ENCODE measurements at places on chromosomes 1 and 21.

DNA sequence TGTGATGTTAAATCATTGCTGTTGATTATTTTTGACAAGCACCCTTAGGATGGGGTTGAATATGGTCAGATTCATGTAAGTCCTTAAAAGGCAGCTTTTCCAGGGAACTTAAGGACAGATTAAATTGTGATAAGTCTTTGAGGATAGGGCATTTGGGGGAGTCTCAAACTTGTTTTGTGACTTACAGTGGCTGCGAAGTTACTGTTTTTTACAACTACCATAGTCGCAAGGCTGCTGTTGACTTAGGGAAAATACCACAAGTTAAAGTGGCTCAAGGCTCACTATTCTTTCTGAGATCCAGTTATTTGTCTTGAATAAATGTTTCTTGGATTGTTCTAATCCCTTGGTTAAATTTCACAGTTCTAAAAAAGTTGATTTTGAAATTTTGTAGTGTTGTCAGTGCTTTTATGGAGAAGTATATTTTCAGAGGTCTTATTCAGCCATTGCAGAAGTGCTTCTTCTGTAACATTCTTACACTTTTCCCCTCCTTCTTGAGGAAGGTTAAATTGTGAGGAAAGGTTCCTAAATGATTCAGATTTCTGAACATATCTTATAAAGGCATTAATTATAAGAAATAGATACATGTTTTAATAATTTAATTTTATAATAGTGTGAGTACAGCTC lies 47.0 kb upstream of the MPC2 start:
- H3K27me3 ChIP-seq, result no peaks in the 10 kb centered on the region
- no peak overlapping the region for H3K27ac ChIP-seq
- peaks cover 67% of the 10 kb centered on the region for H3K36me3 ChIP-seq
- no peak overlapping the region for H3K4me3 ChIP-seq

- no peaks in the 10 kb centered on the region for H3K27me3 ChIP-seq
- no peak for DNase-seq
- H3K4me3 ChIP-seq, result no peak overlapping the region
Observed at GRCh38 chr1:88976235-88976634, 16.2 kb downstream of the KYAT3 start.

- H3K27ac ChIP-seq, result no peak overlapping the region
- H3K36me3 ChIP-seq, result no peaks in the 10 kb centered on the region
- peaks cover 14% of the 10 kb centered on the region for H3K4me1 ChIP-seq
- H3K4me3 ChIP-seq, result no peak overlapping the region
- H3K27me3 ChIP-seq, result peaks cover 9% of the 10 kb centered on the region
Observed at GRCh38 chr1:51316113-51316845, 14.1 kb downstream of the TTC39A start.

DNA sequence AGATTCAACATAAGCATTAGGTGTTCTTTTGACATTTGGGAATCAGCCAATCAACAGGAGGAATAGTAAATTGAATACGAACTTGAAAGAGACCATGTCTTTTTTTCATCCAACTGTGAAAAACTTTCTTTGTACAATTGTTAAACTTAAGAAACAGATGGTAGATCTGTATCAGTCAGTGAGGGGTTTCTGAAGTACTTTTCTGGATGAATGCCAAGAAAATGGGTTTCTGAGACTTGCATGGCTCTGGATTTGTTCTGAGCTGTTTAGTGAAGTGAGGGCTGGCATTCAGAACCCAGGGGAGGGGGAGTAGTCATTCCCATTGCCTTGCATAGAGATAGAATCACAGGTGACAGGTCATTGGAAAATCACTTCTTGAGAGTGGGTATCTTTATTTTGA lies 37.4 kb downstream of the PTPRC start:
- no peak overlapping the region for H3K27ac ChIP-seq
- peaks cover 28% of the 10 kb centered on the region for H3K4me1 ChIP-seq
- no peaks in the 10 kb centered on the region for H3K27me3 ChIP-seq
- no peak overlapping the region for H3K4me3 ChIP-seq
- no peak for DNase-seq

DNA sequence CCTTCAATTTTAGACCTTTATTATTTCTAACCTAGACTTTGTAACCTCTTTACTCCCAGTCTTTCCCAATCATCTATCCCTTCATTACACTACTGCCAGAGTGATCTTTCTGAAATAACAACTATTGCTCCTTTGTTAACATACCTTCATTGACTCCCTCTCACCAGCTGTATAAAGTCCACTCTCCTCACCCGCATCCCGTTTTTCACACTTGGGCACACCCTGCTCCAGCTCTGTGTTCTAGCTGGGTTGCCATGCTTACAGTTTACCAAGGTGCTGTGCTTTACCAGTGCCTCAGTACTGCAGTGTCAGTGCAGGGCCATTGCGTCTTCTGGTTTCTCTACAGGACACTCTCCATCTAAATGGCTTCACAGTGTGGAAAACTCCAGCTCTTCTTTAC lies 148.2 kb downstream of the NFIA start:
- H3K4me1 ChIP-seq, result peaks cover 5% of the 10 kb centered on the region
- no peaks in the 10 kb centered on the region for H3K36me3 ChIP-seq
- H3K27ac ChIP-seq, result no peak overlapping the region
- DNase-seq, result no peak

GRCh38 chr1:214838351-214838750 lies 235.4 kb downstream of the CENPF start:
- peaks cover 23% of the 10 kb centered on the region for H3K4me1 ChIP-seq
- no peak overlapping the region for H3K27ac ChIP-seq
- no peak for DNase-seq
- H3K36me3 ChIP-seq, result no peaks in the 10 kb centered on the region
- peaks cover 3% of the 10 kb centered on the region for H3K27me3 ChIP-seq

DNA sequence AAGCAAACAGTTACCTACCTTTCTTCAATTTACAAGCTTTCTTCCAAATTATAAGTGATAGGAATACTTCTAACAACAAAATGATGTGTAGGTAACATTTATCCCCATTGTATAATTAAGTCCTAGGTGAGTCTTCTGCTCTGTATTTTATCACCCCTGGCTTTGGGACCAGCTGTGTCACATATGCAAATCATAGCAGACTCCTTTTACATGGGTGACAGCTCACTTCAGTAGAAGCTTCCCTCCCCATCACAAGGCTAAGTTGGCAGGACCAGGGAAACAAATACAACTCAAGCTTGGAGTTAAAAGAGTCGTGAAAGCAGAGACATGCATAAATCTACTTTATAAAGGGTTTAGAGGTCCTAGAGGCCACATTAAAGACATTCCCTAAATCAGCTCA lies 121.1 kb upstream of the RUNX1 start:
- no peak overlapping the region for H3K4me3 ChIP-seq
- H3K4me1 ChIP-seq, result peaks cover 17% of the 10 kb centered on the region
- no peaks in the 10 kb centered on the region for H3K36me3 ChIP-seq
- no peak for DNase-seq
- peaks cover 28% of the 10 kb centered on the region for H3K27me3 ChIP-seq
- H3K27ac ChIP-seq, result no peak overlapping the region

DNA sequence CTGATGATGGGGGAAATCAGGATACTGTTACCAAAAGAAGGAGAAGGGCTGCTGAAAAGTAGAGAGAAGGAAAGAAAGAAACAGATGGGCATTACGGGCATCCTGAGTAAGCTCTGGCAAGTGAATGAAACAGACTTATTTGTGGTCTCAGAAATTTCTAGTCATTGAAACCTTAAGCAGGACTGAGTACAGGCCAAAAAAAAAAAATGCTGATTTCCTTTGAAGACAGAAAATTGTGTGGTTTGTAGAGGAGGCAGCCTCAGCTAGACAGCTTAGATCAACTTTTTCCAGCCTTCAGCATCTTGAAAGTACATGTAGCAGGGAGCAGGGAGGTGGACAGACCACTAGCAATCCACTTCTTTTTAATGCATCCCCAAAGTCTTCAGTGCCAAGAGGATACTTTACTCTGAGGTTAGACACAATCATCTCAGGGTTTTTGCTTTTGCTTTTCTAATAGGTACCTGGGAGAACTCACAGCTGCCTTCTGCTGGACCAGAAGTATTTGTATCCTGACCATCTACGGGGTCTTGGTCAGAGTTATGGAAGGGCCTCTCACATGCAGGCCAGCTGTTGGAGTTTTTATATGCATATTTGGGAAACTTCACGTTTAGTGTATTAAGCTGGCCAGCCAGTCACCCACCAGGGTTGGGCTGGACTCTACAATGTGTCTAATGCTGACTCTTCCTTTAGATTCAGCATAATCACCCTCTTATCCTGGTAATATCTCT lies 10.6 kb upstream of the CAPZB start:
- DNase-seq, result no peak
- no peak overlapping the region for H3K4me3 ChIP-seq
- peaks cover 19% of the 10 kb centered on the region for H3K27me3 ChIP-seq
- no peaks in the 10 kb centered on the region for H3K36me3 ChIP-seq
- H3K27ac ChIP-seq, result no peak overlapping the region

DNA sequence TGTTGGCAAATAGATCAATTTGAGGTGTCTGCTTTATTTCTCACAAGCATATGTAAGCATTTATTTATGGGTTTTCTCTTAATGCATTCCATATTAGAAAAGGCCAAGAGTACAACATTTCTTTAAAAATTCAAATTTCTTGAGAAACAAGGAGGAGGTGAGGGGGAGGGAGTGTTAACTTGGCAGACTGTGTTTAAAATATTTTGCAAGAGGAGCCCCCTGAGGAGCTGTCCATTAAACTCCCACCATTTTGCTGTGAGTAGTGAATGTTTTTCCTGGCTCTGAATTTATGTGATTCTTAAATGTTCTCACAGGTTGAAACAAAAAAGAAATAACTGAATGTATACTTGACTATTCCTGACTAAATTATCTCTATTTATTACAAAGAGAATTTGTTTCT lies 363.8 kb downstream of the PTPRC start:
- peak overlapping the region; percentile 73 for H3K27ac ChIP-seq
- no peak for DNase-seq
- H3K27me3 ChIP-seq, result no peaks in the 10 kb centered on the region
- peaks cover 12% of the 10 kb centered on the region for H3K4me1 ChIP-seq
- no peak overlapping the region for H3K4me3 ChIP-seq

DNA sequence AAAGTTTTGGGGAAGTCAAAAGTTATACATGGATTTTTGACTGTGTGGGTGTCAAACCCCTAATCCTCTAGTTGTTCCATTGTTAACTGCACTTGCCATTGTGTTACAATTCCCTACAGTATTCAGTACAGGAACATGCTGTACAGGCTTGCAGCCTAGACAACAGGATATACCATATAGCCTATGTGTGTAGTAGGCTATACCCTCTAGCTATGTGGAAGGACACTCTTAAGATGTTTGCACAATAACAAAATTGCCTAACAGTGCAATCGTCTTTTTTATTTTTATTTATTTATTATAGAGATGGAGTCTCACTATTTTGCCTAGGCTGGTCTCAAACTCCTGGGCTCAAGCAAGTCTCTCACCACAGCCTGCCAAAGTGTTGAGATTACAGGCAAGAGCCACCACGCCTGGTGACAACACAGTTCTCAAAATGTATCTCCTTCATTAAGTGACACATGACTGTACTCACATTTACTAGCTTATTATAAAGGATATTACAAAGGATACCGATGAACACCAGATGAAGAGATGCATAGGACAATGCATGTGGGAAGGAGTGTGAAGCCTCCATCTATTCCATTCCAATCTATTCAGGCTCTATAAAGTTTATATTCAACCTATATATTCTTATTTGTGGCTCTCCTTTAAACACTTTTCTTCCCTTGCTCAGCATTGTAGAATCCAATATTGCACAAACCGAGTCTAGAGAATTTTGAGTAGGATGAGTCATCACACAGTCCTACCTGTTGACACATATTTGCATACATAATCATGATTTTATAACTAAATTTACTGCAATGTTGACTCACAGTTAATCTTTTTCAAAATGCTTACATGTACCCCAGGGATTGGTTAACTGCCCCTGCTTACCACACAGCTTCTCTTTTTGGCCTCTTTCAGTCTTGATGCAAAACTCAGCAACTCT lies 28.4 kb upstream of the CEP350 start:
- no peak overlapping the region for H3K27ac ChIP-seq
- H3K27me3 ChIP-seq, result peaks cover 3% of the 10 kb centered on the region
- no peak overlapping the region for H3K4me3 ChIP-seq

DNA sequence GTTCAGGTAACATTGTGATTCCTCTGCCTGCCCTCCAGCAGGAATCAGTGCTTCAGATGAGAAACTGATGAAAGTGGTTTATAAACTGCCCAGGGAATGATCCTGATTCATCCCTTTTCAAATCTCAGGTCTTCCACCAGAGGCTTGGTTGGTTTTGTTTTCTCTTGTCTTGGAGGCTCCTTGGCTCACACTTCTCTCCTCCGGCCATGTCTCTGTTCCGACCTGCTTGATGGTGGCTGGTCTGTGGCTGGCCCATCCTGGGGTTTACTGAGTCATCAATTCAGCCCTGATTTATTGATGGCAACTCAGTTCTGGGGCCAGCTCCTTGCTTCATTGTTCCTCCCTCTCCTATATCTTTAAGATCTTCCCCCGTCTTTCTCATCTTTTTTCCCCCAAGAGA lies 56.6 kb upstream of the SLC2A1 start:
- no peaks in the 10 kb centered on the region for H3K36me3 ChIP-seq
- no peak for DNase-seq
- peaks cover 27% of the 10 kb centered on the region for H3K27me3 ChIP-seq
- H3K27ac ChIP-seq, result peak overlapping the region; percentile 13

DNA sequence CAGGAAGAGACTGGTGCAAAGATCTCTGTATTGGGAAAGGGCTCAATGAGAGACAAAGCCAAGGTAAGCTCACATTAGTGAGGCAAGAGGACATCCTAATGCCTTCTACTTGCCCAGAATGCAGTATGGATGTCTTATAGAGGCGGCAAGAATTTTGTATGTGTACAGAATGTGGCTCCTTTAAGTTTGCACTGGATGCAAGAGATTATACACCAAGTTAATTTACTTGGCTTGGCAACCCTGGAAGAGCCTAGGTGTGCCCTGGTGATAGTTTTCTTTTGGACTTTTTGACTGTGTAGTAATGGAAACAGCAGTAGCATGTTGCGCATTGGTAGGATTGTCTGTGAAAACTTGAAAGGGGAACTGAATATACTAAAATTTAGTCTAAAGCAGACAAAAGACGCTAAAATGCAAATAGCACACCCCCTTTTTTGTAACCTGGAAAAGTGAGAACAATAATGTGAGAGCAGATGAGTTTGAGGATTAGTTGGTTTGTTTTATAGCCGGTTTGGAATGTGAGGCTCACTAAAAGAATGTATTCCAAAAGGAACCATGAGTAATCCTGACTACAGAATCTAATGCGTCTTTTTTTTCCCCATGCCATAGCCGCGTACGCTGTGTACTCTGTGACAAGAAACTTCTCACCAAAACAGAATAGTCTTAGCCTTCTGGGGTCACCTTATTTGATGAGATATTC lies 18.1 kb downstream of the KHDRBS1 start:
- no peak overlapping the region for H3K4me3 ChIP-seq
- H3K4me1 ChIP-seq, result no peaks in the 10 kb centered on the region
- H3K27ac ChIP-seq, result peak overlapping the region; percentile 62
- DNase-seq, result no peak
- H3K36me3 ChIP-seq, result peaks cover 78% of the 10 kb centered on the region

GRCh38 chr1:193270996-193271395 lies 84.6 kb upstream of the B3GALT2 start:
- peaks cover 53% of the 10 kb centered on the region for H3K36me3 ChIP-seq
- peaks cover 3% of the 10 kb centered on the region for H3K27me3 ChIP-seq
- no peak overlapping the region for H3K27ac ChIP-seq
- no peaks in the 10 kb centered on the region for H3K4me1 ChIP-seq

DNA sequence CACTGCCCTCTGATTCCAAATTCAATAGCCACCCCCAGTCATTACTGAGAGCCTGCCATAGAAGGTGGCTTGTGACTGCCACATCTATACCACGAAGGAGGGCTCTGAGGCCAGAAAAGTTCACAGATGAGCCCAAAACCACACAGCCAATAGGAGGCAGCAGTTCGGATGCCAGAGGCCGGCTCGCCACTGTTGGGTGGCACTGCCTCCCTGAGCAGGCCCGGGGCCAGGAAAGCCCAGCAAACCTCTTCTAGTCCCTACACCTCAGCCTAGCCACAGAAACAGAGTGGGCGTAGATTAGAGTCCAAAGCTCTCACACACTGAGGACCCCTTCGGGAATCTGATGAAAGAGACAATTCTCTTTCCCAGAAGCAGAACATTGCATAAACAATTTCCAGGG lies 5.9 kb upstream of the CAMK2N1 start:
- peaks cover 65% of the 10 kb centered on the region for H3K27me3 ChIP-seq
- H3K27ac ChIP-seq, result no peak overlapping the region
- peaks cover 4% of the 10 kb centered on the region for H3K4me1 ChIP-seq
